ENCODE measurements at places on chromosomes 4 and X.
A peak's percentile ranks its signal among the peaks of the same experiment; 100 is the strongest.

DNA sequence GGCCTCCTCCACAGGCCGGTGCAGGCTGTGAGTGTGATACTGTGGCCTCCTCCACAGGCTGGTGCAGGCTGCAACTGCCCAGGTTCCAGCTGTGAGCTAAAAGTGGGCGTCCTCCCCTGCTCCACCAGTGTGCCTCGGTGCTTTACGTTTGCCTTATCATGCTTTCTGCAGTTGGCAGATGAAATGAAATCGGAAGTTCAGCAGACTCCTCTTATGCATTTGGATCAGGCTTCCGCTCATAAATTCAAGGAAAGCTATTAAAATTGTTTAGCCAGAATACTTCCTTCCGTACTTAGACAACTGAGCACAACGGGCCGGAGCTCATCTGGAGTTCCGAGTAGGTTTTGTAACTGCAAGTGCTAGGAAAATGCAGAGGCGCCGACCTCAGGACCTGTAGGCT is 12.0 kb downstream of the CYP4V2 start:
- DNase-seq = no peak

DNA sequence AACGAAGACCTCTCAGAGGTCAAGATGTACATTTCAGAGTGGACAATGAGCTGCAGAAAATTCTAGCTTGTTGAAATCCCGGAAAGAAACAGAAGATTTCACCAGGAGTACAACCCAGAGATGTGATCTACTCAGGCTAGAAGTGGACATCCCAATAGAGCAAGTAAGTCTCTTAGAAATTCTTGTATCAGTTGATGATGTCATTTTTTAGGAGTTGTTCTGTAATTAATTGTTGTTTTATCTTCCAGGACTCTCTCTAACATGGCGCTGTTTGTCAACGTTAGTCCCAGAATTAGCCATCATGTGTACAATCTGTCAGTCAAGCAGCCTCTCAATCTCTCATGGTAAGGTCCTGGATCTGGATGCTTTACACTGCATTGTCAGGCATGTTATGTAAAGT is 174.4 kb downstream of the GRIA3 start:
- no peak for DNase-seq

DNA sequence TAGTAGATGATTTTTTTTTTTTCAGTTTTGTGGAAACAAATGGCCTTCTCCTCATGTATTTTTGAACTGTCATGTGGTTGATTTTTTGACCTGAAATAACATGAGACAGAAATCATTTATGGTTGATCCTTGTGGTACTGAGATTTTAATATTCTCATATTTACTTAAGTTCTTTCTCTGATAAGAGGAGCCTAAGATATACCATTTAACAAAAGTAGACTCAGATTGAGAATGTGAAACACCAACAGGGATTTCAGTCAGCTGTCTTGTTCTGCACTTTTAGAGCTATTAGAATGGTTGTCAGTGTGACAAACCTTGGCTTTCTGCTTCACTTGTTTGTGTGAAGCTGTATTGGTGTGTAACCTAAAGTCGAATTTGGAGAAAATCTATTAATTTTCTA is 575.7 kb downstream of the SPOCK3 start:
- DNase-seq = no peak

GRCh38 chr4:6641164-6641970 is 882 bp downstream of the MRFAP1 start:
- peak; percentile 47 for DNase-seq

GRCh38 chrX:19728915-19729314 is 158.5 kb downstream of the SH3KBP1 start:
- DNase-seq = no peak

- DNase-seq = no peak
Observed at GRCh38 chr4:95466791-95467190, 82.0 kb downstream of the UNC5C start.

- DNase-seq = no peak
Observed at GRCh38 chr4:123603165-123603564, 206.6 kb downstream of the SPRY1 start.

- no peak for DNase-seq
Observed at GRCh38 chr4:166493924-166494345, 620.9 kb downstream of the TLL1 start.

DNA sequence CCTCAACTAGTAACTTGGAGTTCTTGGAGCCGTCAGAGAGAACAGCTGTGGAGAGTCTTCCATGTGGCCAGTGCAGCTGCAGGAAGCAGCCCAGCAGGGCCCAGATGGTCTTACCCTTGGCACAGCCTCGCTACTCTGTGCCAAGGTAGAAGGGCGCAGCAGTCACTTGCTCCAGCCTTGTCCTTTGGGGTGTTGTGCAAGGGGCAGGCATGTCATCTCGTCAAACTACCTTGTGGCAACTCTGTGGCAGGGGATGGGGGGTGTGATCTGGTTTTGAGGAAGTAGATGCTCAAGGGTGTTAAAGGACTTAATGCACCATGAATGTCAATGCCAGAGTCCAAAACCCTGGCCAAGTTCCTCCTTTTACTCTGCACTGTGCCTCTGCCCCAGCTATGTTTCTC is 34.2 kb upstream of the TBC1D14 start:
- DNase-seq = no peak

DNA sequence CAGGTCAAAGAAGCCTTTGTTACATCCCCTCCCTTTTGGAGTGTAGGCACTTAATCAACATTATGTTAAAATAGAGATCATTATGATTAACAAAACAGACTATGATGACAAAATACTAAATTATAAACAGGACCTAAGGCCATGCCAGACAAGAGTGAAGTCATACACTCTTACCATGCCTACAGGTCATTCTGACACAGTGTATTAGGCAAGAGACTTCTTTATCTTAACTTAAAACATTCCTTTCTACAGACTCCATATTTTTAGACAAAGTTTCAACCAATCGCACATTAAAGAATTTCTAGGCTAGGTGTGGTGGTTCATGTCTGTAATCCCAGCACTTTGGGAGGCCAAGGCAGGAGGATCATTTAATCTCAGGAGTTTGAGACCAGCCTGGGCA is 128.6 kb upstream of the SLC34A2 start:
- no peak for DNase-seq

DNA sequence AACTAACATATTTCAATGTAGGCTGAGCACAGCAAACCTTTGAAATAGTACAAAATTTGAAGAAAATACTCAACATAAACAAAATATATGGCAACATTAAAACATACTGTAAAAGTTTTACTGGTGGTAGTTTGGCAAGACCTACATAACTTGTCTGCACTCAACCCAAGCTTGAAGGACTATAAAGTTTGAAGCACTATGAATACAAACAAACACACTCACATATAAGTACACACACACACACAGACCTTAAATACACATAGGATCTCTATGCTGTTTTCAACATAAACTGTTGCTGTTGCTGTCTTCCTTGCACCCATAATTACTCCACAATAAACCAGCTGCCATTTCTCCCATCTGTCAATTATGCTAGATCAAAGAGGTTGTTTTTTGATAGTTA is 589.6 kb downstream of the IL15 start:
- DNase-seq = no peak

DNA sequence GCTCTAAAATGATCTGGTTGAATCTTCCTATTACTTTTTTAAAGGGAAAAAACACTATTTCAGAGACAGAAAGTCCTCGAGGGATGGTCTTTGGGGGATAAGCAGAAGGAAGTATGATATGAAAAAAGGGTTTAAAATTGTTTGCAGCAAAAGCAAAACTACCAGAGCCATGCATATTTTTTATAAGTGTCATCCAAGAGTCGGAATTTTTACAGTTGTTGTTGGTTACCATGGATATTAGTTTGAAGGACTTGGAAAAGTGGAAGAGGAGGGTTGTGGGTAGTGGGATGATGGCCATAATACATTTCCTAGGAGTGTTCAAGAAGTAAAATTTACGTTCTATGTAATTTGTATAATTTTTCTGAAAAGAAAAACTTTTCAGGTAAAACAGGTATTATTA is 134.4 kb downstream of the PCDH7 start:
- DNase-seq = no peak

DNA sequence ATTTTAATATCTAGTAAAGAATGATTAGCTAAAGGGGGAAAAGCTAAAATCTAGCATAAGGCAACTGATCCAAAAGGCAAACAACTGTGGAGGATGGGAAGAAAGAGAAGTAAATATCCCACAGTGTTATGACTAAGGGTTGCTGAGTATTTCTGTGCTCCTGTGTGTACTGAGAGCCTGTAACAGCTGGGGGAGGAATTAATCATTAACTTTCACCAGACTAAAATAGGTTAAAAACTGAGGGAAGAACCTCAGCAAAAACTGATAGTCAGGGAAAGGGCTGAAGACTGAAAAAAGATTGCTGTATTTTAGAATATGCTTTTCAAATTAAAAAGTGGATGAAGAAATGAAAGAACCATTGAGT is 365.9 kb downstream of the CXXC4 start:
- DNase-seq = no peak

- DNase-seq = no peak
Observed at GRCh38 chr4:181146051-181146450, 1097.2 kb upstream of the TENM3 start.

GRCh38 chr4:139628184-139629012 is 37.2 kb upstream of the MGST2 start:
- no peak for DNase-seq

- no peak for DNase-seq
Observed at GRCh38 chr4:146369446-146369845, 152.3 kb downstream of the SLC10A7 start.

- peak; percentile 35 for DNase-seq
Observed at GRCh38 chrX:120365320-120365719, 3.4 kb downstream of the ATP1B4 start.

DNA sequence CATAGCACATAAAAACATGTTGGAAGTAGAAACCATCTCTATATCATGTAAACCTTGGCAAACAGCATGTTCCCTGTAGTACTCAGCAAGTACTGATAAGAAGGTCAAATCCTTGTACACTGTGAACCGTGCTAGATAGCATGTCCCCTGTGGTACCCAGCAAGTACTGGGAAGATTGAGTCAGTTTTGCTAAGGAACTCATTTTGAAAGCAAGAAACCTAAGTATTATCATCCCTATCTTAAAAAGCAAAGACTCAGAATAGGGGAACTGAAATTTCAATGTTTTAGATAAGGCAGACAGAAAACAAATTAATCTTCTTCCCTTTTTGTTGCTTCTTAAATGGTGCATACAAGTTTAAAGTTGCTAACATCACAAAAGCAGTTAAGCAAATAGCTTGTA is 180.2 kb downstream of the RBM46 start:
- DNase-seq = no peak

DNA sequence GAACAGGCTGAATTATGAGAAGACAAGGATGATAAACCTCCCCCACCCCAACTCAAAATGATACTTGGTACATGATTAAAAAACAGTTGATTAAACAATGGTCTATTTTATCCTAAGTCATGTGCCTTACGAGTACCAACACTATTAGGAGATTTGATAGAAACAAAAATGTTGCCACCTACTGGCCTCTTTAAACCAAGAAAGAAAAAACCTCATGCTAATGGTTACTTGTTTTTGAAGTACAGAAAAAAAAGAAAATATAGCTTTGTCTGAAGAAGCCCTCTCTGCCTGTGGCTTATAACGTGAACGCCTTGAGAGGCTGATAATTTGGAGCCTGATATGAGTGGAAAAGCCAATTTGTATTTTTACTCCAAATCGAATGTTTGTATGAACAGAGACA is 538.2 kb downstream of the DMD start:
- DNase-seq = no peak

DNA sequence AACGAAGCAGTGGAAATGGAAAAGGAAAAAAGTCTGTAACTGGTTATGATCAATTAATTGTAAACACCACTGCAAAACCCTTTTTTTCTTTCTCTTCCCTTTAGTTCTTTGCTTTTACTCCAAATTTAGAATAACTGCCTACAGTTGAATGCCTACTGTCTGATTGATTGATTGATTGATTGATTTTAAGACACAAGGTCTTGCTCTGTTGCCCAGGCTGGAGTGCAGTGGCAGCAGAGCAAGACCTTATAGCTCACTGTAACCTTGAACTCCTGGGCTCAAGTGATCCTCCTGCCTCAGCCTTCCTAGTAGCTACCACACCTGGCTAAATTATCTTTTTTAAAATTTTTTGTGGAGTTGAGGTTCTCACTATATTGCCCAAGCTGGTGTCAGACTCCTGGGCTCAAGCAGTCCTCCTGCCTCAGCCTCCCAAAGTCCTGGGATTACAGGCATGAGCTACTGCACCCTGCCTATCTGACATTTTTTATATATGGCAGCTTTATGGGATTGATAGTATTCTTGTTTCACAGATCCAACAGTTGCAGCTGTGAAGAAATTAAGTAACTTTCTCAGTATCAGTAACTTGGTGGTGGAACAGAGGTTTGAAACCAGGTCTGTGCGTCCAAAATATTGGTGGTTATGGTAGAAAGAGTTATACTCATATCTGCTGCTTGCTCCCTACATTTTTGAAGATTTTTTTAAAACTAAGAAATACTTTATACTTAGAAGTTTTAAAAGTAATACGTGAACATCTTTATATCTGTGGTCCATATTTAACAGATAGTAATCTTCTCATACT is 12.4 kb downstream of the UBE2K start:
- DNase-seq = no peak

GRCh38 chrX:93422693-93423092 is 250.7 kb downstream of the NAP1L3 start:
- no peak for DNase-seq

- no peak for DNase-seq
Observed at GRCh38 chr4:88062843-88063242, 55.4 kb downstream of the PKD2 start.

DNA sequence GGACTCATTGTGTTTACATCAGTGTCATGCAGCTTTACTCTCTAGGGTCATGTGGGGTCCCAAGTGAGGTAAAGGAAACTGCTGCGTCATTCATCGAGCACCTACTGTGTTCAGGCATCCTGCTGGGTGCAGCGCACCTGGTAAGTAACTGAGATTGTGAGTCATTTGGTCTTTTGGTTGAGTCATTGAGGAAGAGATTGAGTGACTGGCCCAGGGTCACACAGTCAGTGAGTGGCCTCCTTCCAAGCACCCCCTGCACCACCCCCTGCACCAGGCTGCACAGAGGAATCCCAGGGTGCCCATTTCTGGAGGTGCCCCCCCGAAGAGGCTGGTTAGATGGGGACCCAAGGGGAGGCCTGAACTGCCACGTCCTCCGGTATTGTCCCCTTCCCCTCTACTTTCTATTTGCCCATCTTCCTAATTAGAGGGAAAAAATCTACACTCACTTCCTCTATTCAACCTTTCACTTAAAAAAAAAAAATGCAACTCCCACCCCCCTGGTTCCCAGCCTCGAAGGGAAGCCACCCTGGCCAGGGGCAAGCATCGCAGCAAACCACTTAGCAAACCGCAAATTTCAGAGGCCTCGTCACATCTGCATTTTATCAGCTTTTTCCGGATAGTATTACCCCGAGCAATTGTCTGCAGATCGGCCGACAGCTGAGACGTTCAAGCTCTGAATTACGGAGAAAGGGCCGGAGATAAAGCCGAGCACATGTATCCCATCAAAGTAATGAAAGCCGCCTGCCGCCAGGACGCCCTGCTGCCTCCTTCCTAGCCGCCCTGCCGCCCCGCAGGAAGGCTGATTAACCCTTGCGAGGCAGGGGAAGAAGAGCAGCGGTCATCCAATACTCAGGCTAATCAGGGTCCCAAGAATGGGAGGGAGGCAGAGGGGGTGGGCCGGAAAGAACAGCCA is 96.3 kb upstream of the MSX1 start:
- peak; percentile 11 for DNase-seq
